Suppressor macrophage treated with lipopolysaccharide for 1 hour (primary cell): ENCODE measurements at places on chromosomes 4 and X.

- DNase-seq: peak; percentile 74
These were observed 48.8 kb downstream of the IGFBP7 start for GRCh38 chr4:57061395-57061794.

DNA sequence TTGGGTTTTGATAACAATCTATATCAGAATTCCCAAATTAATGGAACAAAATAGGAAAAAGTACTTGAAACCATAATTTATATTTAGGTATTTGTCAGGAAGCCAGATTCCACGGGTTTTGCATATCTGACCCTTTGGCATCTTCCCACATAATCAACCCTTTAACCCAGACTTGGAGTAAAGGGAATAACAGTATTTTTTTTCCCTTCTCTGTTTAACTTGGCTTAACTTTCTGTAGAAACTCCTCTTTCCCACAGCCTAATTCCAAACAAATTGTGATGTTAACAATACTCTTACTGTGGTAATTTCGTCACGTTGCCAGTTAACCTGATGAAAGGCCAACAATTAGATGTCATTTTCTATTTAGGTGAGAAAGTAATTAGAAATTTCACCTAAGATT is 49.4 kb upstream of the GUCY1A1 start:
- no peak for DNase-seq

- no peak for DNase-seq
These were observed 36.9 kb downstream of the GPR174 start for GRCh38 chrX:79181401-79181800.

DNA sequence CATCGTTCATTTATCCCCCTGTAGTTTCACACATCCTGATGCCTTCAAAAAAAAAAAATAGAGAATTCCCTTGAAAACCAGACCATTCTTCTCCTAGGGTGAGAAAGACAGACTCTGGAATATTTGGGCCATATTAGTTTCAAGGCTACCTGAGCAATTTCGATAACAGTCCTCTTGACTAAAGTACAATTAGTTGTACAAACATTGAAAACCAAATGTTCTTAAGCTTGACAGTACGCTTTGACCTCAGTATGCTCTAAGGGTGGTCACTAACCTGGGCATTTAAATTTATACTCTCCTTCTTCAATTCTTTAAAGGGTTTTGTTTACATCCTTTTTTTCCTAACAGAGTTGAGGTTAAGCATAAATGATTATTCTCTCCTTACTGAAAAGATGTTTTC is 364.6 kb upstream of the FTHL17 start:
- no peak for DNase-seq

- peak; percentile 11 for DNase-seq
These were observed 34.8 kb downstream of the YIPF6 start for GRCh38 chrX:68533656-68534055.

DNA sequence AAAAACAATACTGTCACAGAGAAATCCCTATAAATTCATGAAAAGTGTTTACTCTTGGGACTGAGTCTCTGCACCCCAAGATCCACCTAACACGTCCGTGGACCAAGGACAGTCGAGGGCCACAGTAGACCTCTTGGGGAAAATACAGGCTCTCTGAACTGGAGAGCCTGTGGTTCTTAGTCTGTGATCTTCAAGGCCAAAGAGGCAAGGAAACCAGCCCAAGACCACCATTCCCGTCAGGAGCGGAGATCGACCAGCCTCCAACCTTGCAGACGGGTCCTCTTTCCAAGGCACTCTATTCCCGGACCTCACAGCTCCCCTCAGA is 1.6 kb upstream of the APBB2 start:
- DNase-seq: no peak

GRCh38 chrX:23662187-23662586 is 5.1 kb upstream of the PRDX4 start:
- DNase-seq: peak; percentile 68

DNA sequence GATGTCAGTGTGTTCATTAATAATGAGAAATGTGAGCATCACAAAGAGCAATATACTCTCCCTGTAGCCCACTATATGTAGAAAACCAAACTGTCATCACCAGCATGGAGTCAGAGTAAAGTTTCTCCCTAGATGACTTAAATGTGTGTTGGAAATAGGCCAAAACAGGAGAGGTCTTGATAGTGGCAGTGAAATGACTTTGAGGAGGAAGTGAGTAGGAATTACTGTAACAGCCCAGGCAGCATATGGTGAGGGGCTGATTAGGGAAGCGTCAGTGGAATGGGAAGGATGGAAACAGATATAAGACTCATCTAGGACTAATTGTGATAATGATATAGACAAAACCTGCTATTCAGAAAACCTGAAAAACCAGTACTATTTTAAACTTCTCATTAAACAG is 83.9 kb downstream of the ATXN3L start:
- peak; percentile 31 for DNase-seq

- DNase-seq: no peak
These were observed 33.7 kb upstream of the CCSER1 start for GRCh38 chr4:90093526-90093925.
